GM23248 (cell line): ENCODE measurements at places on chromosomes 12 and 14. TPM values are rescaled to one million over a fixed set of nuclear protein-coding genes. Genes with fewer than 3 reads are reported as not detected.

The ANG gene
- total RNA-seq = 3.6 and 3.8 TPM in 2 replicates

The RNASE3 gene
- total RNA-seq = not detected in 2 replicates

The KLHL28 gene
- total RNA-seq = 10.3 and 11.9 TPM in 2 replicates

The PLBD2 gene
- total RNA-seq = 38.5 and 43.6 TPM in 2 replicates

The NPAS3 gene
- total RNA-seq = 0.65 TPM in 1 of 2 replicates, not detected in the other

DNA sequence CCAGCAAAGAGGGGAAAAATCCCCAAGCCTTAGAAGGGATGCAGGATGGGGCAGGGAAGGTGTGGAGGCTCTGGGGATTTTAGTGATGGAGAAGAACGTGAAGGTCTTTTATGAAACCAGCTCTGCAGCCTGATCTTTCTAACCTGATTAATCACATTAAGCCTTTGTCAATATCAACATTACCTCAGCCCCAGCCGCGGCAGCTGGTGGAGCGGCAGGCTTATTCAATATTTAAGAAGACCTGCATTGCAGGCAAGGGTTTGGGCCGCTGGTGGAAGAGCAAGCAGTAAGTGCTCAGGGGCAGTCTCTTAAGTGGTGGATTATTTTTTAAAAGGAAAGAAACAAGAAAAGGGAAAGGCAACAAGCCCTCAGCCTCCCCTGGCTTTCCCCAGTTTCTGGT lies 16.6 kb downstream of the RPH3A start:
- no peaks in the 10 kb centered on the region for H3K27me3 ChIP-seq
- DNase-seq = no peak
- H3K36me3 ChIP-seq = no peaks in the 10 kb centered on the region
- no peak overlapping the region for H3K4me3 ChIP-seq
- no peaks in the 10 kb centered on the region for H3K4me1 ChIP-seq
- H3K27ac ChIP-seq = no peak overlapping the region

- peaks cover 37% of the 10 kb centered on the region; the same call in 1 of the 2 replicates for H3K36me3 ChIP-seq
- no peak overlapping the region for H3K4me3 ChIP-seq
- peak; percentile 93 for DNase-seq
- peaks cover 12% of the 10 kb centered on the region for H3K4me1 ChIP-seq
- peak overlapping the region; percentile 36 for H3K27ac ChIP-seq
These were observed 24.3 kb upstream of the PLEKHD1 start for GRCh38 chr14:69460093-69460701.

GRCh38 chr14:24794644-24795305 lies 160.8 kb upstream of the GZMB start:
- no peak overlapping the region for H3K4me3 ChIP-seq
- DNase-seq = no peak
- H3K36me3 ChIP-seq = no peaks in the 10 kb centered on the region
- no peaks in the 10 kb centered on the region for H3K4me1 ChIP-seq
- peaks cover 8% of the 10 kb centered on the region; the same call in 1 of the 2 replicates for H3K27me3 ChIP-seq
- no peak overlapping the region for H3K27ac ChIP-seq

DNA sequence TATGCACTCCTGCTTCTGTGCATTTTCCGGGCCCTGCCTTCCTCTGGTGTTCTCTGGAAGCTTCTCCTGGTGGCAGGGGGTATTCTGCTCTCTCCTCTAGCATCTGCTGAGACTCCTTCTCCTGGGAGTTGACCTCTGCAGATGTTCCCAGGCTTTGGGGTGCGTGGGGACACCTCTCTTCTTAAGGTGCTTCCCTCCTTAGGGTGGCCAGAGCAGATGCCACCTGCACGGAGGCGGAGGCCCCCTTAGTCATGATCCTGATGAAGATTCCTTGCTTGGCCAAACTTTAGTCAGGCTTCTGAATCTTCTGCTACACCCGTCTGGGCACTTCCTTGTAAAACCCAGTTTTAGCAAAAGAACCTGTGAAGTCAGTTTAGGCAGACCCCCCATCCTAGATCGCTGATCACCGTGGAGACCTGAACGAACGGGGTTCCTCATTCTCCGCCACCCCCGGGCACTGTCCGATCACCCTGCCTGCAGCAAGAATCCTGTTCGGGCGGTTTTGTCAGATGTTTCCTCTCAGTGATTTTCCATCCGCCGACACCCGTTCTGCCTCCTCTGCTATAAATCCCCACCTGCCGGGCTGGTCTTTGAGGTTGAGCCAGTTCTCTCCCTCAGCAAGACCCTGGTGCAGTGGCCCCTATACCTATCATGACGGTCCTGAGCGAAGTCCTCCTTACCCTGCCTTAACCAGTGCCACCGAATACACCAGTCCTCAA lies 111.9 kb downstream of the CALM1 start:
- H3K27me3 ChIP-seq = peaks cover 11% of the 10 kb centered on the region; the same call in 1 of the 2 replicates
- DNase-seq = no peak
- no peaks in the 10 kb centered on the region for H3K36me3 ChIP-seq
- no peak overlapping the region for H3K27ac ChIP-seq
- H3K4me1 ChIP-seq = no peaks in the 10 kb centered on the region

- H3K27ac ChIP-seq = no peak overlapping the region
- no peaks in the 10 kb centered on the region for H3K36me3 ChIP-seq
- no peaks in the 10 kb centered on the region for H3K27me3 ChIP-seq
- H3K4me1 ChIP-seq = no peaks in the 10 kb centered on the region
- DNase-seq = no peak
These were observed 536.4 kb upstream of the NOVA1 start for GRCh38 chr14:27134200-27134599.

GRCh38 chr12:89504560-89505346 lies 19.8 kb downstream of the GALNT4 start:
- no peaks in the 10 kb centered on the region for H3K27me3 ChIP-seq
- H3K27ac ChIP-seq = no peak overlapping the region
- no peak for DNase-seq
- H3K36me3 ChIP-seq = no peaks in the 10 kb centered on the region

- H3K4me3 ChIP-seq = no peak overlapping the region
- peaks cover 15% of the 10 kb centered on the region for H3K4me1 ChIP-seq
- no peak overlapping the region for H3K27ac ChIP-seq
- no peak for DNase-seq
These were observed 218.0 kb downstream of the PPM1H start for GRCh38 chr12:62716866-62717525.

- peaks cover 62% of the 10 kb centered on the region for H3K4me1 ChIP-seq
- H3K36me3 ChIP-seq = no peaks in the 10 kb centered on the region
- no peaks in the 10 kb centered on the region for H3K27me3 ChIP-seq
- DNase-seq = peak; percentile 76
These were observed 124.0 kb downstream of the PDE3A start for GRCh38 chr12:20492251-20492760.

GRCh38 chr12:94770791-94771190 lies 120.4 kb upstream of the TMCC3 start:
- no peak for DNase-seq
- H3K4me3 ChIP-seq = no peak overlapping the region
- no peaks in the 10 kb centered on the region for H3K4me1 ChIP-seq
- peaks cover 63% of the 10 kb centered on the region for H3K27me3 ChIP-seq

DNA sequence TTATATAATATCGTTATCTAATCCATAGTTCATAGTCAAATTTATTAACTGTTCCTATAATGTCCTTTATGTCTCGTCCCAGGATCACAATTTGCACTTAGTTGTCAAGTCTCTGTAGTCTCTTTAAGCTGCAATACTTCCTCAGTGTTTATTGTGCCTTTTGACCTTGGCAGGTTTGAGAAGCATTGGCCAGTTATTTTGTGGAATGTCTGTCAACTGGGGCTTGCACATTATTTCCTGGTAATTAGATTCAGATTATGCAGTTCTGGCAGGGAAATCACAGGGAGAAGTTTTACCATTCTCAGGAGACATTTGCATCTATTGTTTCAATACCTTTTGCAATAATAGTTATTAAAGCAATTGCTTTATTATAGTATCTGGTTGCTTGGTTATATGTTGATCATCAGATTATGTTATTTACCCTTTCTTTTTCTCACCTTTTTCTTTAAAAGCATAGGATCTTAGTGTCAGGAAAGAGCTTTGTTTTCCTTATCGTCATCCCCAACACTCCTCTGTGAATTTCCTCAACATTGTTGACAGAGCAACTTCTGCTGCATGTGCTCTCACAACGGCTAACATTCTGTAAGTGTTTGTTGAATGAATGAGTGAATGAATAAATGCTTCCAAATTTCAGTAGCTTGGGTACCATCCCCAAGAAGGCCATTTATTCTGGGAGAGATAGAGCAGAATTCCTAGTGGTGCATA lies 3.7 kb upstream of the ART4 start:
- H3K4me3 ChIP-seq = no peak overlapping the region
- H3K27me3 ChIP-seq = no peaks in the 10 kb centered on the region
- no peak for DNase-seq
- peaks cover 33% of the 10 kb centered on the region for H3K4me1 ChIP-seq

- no peaks in the 10 kb centered on the region for H3K27me3 ChIP-seq
- DNase-seq = peak; percentile 16
- H3K36me3 ChIP-seq = 0 out of 2 replicates have a peak, but pooled peaks cover 3% of the 10 kb centered on the region
- no peak overlapping the region for H3K4me3 ChIP-seq
- H3K4me1 ChIP-seq = peaks cover 21% of the 10 kb centered on the region
These were observed 39.9 kb downstream of the RIN3 start for GRCh38 chr14:92553438-92553837.

DNA sequence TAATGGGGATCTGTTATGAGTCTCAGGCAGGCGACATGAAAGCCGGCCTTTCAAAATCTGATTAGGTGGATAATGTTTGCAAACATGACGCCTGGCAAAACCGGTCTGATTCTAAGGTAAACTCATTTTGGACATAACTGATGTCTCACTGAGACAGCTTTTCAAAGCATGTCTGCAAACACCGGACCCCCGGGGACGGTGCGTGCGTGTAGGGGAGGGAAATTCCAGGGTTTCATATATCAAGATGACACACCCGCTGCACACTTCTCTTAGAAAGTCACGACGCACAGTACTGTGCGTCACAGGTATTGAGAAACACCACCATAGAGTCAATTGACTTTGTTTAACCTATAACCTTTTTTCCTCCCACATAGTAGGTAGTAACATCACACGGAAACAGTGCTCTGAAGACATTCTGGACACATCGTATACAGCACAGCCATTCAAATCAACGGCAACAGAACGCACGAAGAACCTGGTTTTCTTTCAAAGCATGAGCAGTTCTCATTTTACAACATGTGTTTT lies 43.9 kb upstream of the TESC start:
- no peak overlapping the region for H3K27ac ChIP-seq
- H3K36me3 ChIP-seq = peaks cover 11% of the 10 kb centered on the region
- DNase-seq = no peak

- peaks cover 12% of the 10 kb centered on the region for H3K4me1 ChIP-seq
- H3K4me3 ChIP-seq = no peak overlapping the region
- H3K27me3 ChIP-seq = no peaks in the 10 kb centered on the region
- H3K36me3 ChIP-seq = no peaks in the 10 kb centered on the region
- no peak overlapping the region for H3K27ac ChIP-seq
These were observed 7.9 kb upstream of the CMKLR1 start for GRCh38 chr12:108346727-108347710.

GRCh38 chr12:125194163-125194773 lies 129.0 kb downstream of the AACS start:
- no peaks in the 10 kb centered on the region for H3K4me1 ChIP-seq
- H3K4me3 ChIP-seq = no peak overlapping the region
- DNase-seq = peak; percentile 58
